ENCODE measurements at places on chromosomes 4 and X.

- no peak for DNase-seq
Observed at GRCh38 chr4:8866828-8867623, 4.6 kb downstream of the HMX1 start.

GRCh38 chr4:154739111-154739510 is 4.7 kb upstream of the LRAT start:
- DNase-seq: no peak

DNA sequence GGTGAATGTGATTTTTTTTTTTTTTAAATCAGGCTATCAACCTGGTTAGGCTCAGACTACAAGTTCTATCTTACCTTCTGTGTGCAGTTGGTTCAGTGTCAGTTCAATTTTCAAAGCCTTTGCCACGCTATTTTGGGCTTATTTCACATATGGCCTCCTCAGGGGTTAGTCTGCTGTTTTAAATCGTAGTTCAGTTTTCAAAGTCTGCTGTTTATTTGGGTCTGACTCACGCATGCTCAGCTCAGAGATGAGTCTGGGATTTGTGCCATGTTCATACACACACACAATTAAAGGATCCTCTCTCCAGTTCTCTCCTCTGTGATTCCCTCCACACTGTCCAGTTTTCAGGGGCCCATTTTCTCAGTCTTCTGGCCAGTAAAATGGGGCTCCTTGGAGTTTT is 32.3 kb upstream of the ZFX start:
- DNase-seq: no peak

DNA sequence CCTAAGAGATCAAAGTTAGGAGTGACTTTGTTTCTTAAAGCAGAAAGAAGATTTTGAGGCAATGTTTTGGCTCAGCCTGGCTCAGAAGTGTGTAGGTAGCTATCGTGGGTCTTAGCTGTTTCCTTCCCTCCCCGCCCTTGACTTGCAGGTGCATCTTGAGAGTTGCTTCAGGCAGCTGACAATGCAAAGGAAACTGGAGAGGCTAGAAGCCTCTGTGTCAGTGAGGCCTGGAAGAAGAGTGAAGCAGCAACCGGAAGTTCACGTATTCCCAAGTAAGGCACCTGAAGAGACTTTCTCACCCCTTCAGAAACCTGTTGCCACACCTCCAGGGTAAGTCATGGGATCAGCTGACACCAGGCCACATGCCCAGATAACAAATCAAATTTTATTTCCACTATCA is 10.6 kb upstream of the XKRX start:
- no peak for DNase-seq

GRCh38 chr4:188214861-188215260 is 75.6 kb downstream of the TRIML1 start:
- DNase-seq: no peak

DNA sequence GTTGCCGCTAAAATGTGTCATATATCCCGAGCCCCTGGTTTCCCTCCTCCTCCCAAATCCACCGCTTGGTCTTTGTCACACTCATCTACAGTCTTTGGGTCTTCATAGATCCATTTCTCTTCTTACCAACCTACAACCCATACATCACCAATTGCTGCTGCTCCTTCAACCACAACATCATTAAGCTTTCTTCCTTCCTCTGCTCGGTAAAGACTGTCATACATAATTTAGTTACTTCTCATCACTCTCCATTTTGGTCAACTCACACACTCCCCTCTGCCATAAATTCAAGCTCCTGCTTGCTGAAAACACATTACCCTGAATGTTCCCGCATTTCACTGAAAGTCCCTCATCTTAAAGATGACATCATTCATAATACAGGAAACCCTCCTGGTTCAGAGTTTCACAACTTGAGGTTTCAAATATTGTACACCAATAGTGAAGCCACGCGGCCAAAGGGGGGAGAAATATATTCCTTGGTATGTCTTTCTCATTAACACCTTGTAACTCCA is 1.7 kb upstream of the DCTD start:
- no peak for DNase-seq

- DNase-seq: no peak
Observed at GRCh38 chrX:131918839-131919238, 104.3 kb upstream of the STK26 start.

GRCh38 chr4:178672512-178672911 is 1230.3 kb upstream of the AGA start:
- no peak for DNase-seq

Measured in left cardiac atrium (tissue), 4 donors.